ENCODE measurements at places on chromosomes 6 and 20.

GRCh38 chr20:32536851-32537656 is 48.1 kb downstream of the NOL4L start:
- peak; percentile 91 for DNase-seq

GRCh38 chr20:20747298-20747697 is 34.9 kb upstream of the RALGAPA2 start:
- DNase-seq, result no peak

DNA sequence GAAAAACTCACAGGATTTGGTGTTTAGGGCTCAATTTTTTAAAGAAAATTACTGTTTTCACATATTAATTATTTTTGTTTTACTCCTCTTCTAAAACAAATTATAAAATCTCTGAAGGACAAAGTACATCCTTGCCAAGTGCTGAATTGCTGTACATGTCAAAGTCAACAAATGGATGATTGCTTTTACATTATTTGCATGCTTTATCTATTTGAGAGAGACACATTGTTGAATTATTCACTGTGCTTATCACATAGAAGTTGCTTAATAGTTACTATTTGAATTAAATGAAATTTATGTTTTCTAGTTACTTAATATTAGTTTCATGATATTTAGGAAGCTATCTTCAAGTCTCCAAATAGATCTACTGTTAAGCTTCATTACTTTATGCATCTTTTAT is 318.6 kb upstream of the PTCHD4 start:
- DNase-seq, result peak; percentile 31

GRCh38 chr20:61692479-61692878 is 373.2 kb downstream of the TAF4 start:
- no peak for DNase-seq

GRCh38 chr6:166289207-166290060 is 18.8 kb downstream of the PRR18 start:
- DNase-seq, result no peak

DNA sequence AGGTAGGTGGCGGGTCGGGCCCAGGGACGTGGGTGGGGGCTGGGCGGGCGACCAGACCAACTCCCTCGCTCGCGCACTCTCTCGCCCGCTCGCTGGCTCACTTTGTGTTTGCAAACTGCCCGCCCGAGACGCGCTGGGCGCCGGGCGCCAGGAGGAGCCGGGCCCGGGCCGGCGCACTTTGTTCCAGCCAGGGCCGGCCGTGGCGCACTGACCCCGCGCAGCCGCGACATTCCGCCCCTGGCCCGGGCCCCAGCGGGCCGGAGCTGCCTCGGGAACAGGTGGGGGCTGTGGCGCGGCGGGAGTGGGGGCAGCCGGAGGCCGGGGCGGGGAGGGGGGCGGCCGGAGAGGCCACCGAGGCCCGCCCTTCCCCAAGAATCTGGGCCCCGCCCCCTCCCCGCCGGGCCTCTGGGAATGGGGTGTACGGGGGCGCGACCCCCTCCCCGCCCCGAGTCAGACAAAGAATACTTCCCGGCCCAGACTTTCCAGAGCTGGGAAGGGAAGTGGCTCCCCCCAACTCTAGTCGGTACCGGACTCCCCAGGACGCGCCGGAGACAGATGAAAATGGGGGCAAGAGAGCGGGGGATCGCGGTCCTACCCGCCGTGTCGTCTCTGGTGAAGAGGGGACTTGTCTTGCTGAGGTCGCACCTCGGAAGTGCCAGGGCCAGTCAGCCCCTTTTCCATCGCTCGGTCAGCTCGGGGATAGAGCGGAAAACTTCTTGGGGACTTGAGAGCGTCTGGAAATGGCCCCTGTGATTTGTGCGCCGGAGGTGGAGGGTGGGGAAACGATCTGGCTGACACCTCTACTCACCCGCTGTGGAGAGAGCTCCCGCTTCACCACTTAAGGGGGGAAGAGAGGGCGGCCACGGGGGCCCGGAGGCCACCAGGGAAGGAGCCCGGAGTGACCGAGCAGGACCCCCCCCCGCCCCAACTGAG is 951 bp downstream of the FOXP4 start:
- peak; percentile 31 for DNase-seq

DNA sequence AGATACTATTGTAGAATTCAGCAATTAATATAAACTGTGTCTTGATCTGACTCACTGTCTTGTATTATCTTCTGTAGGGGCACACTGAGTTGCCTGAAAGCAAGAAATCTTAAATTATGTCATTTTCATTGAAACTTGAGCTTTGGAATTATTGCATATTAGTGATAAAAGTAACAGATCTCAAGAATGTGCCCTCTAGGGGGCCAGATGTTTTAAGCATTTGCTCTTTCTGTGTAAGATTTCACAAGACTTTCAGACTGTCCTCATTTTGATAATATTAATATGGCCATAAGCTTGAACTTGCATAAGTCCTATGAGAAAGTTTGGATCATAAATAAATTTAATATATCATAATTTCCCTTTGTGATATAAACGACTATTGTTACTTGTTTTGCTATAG is 55.5 kb upstream of the MYO6 start:
- no peak for DNase-seq

DNA sequence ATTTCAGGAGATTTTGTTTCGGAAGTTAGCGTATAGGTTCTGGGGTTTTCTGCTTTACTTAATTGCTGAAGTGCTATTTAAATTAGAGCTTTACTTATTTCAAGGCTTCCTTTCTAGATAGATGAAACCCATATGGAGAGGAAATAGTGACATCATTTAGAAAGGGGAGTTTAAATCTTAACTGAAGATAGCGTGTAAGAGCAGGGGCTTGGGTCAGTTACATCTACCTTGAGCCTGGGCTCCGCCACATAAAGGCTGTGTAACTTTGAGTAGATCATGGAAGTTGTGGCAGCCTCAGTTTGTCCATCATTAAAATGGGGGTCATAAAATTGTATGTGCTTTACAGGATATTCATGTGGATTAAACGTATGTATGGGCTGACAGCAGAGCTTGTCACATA is 4.7 kb downstream of the CDS2 start:
- DNase-seq, result no peak
